NCI-H1417 (cell line): ENCODE measurements at places on chromosomes 1 and 21.

GRCh38 chr21:33870768-33871167 is 44.8 kb downstream of the ATP5PO start:
- no peak for DNase-seq

DNA sequence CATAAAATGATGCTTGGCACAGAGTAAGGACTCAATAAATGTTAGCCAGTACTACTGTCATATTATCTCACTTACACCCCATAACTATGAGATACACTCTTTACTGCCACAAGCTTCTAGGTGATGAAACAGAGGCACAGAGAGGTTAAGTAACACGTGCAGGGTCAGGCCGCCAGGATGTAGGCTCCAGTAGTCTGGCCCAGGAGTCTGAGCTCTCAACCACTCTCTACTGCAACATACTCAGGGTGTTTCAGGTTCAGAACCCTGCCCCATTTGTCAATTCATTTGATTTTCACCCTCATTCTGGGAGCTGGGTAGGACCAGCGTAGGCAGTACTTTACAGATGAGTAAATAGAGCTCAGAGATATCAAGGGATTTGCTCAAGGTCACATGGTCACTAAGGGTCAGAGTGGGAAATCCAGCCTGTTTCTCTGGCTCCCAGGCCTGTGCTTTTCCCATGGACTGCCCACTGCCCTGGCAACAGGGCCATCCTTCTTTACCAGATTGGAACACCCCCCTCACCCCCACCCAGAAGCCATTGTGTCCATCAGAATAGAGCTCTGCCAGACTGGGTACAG is 21.2 kb downstream of the IQGAP3 start:
- DNase-seq, result no peak

DNA sequence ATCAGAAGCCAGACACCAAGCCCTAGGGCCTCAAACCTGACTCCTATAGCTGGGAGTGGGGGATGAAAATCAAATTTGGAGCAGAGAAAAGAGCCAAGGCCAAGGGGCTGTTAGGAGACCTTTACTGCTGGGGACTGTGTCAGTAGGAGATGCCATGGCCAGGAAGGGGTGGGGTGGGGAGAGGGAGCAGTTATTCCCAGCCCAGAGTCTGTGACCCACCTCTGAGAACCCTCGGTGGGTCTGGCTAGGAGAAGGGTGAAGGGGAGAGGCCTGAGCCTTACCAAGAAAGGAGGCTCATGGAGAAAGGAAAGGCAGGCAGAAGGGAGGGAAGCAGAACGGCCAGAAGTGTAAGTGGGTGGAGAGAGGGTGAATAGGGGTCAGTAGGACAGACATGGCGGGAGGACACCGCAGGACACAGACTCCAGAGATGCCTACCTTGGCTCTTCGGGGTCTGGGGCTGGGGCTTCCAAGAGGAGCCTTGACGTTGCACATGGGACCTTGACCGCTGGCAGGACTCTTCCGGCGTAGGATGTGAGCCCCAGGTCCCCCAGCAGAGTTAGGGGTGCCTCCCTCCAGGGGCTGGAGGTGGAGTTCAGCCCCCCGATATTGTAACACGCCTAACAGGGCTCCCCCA is 1.2 kb downstream of the ADAMTS4 start:
- DNase-seq, result no peak

DNA sequence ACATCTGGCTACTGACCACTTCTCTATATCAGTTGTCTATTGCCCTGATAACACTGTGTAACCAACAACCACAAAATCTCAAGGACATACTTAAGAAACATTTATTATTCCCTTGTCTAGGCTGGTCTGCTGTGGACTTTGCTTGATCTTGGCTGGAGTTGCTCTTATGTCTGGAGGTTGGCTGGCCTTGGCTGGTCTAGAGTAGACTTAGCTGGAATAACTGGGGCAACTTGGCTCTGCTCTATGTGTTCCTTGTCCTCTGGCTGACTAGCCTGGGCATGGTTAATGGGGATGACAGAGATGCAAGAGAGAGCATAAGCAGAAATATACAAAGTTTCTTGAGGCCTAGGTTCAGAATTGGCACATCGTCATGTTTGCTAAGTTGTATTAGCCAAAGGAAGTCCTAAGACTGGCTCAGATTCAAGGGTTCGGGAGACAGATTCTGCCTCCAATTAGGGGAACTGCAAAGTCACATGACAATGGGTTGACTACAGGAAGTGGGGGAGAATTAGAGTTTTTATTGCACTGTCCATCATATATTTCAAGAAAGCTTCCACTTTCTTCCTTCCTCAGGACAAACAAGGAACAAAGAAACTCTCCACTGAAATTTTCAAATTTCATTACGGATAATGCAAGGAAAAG is 61.4 kb upstream of the HMCN1 start:
- no peak for DNase-seq

- DNase-seq, result no peak
Observed at GRCh38 chr1:181658581-181658980, 175.3 kb downstream of the CACNA1E start.

DNA sequence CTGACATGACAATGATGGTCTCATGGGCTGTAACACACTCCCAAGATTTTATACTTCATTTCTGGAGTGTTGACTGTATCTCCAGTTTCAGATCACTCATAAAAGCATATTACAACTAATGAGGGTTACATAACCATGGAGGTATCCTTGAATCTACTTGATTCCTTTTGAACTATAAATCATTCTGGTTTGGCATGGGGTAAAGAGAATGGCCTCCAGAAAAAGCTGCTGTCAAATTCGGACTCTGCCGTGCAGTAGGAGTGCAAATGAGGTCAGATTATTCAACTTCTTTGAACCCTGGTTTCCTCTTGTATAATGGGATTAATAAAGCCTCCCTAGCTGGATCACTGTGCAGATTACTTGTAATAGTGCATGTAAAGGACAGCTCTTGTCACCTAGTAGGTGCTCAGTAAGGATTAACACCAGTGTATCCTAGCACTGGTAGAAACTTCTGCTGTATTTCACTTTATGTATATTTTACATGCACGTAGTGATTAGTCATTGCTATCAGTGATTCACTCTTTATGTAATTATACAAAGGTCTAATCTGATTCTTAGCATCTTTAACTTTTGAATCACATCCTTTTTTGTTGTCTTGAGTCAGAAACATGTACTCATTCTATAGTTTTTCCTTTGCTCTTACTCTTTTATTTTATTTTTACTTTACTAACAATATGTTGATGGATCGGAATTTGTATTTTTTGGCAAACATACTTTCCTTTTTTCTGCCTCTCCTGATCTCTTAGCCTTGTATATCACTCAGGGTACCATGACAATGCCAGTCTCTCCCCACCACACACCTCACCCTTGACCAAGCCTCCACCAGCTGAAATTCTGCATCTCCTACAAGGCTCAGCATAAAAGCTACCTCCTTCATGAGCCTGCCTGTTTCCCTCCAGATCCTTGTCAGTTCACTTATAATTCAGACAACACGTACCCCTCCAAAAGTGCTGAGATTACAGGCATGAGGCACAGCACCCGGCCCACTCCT is 3.2 kb downstream of the LRRC8C start:
- DNase-seq, result no peak
